Amygdala (tissue), 56 donors: ENCODE measurements at places on chromosomes 16 and 17.
A peak's percentile ranks its signal among the peaks of the same experiment; 100 is the strongest.

DNA sequence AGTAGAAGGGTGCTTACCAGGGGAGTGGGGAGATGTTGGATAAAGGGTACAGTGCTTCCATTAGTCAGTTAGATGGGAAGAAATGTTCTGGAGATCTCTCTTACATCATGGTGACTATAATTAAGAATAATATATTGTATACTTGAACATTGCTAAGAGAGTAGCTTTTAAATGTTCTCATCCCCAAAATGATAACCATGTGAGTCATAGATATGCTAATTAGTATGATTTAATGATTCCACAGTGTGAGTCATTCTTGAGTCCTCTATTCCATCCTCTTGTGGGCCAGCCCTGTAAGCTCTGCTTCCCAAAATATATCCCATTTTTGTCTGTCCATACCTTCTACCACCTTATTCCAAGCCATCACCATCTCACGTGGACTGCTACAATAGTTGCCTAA, 80.6 kb upstream of the CDH11 start:
- no peak for DNase-seq

DNA sequence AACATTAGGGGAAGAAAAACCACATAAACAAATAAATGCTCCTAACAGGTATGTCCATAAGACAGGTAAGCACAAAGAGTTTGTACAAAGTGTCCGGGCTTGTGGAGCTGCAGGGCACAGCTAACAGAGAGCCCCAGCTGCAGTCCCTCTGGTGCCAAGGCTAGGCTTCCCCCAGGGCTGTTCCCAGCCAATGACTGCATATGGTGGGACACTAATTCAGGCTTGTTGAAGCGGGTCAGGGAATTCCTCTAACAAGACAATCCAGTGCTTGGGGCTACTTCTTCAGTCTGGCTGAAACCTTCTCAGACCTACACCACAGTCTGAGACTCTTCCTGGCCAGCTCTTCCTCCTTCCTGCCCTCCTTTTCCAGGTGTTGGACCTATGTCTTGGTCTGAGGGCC, 51.7 kb upstream of the ALDH3A1 start:
- DNase-seq: no peak

GRCh38 chr16:52488837-52489289, 58.1 kb downstream of the TOX3 start:
- no peak for DNase-seq

- DNase-seq: peak; percentile 70
These were observed 5.9 kb upstream of the CD68 start for GRCh38 chr17:7573324-7574080.

- no peak for DNase-seq
These were observed 20.0 kb downstream of the FBXO47 start for GRCh38 chr17:38947189-38947588.

GRCh38 chr17:80781211-80781610, 210.4 kb upstream of the CHMP6 start:
- no peak for DNase-seq

DNA sequence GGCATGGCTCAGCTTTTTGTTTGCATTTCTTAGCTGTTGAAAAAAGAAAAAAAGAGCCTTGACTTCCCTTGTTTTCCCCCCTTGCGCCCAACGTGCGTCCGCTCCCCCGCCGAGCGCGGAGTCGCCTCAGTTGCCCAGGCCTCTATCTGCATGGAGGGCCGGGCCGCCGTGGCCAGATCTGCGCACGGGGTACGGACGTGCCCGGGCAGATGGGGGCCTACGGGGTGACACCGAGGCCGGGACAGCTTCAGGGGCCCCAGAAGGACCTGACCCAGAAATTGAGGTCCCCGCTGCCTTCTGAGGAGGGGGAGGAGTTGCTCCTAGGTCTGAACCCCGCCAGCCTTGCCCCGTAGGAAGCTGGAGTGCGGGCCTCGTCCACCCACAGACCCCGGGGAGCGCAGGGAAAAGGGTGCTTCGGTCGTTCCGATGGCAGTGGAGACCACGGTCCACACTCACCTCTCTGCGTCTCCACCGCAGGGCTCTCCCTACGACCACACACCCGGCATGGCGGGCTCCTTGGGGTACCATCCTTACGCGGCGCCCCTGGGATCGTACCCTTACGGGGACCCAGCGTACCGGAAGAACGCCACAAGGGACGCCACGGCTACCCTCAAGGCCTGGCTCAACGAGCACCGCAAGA, 1.5 kb downstream of the IRX5 start:
- no peak for DNase-seq

GRCh38 chr16:50093607-50094539, 28.1 kb downstream of the HEATR3 start:
- peak; percentile 26 for DNase-seq

DNA sequence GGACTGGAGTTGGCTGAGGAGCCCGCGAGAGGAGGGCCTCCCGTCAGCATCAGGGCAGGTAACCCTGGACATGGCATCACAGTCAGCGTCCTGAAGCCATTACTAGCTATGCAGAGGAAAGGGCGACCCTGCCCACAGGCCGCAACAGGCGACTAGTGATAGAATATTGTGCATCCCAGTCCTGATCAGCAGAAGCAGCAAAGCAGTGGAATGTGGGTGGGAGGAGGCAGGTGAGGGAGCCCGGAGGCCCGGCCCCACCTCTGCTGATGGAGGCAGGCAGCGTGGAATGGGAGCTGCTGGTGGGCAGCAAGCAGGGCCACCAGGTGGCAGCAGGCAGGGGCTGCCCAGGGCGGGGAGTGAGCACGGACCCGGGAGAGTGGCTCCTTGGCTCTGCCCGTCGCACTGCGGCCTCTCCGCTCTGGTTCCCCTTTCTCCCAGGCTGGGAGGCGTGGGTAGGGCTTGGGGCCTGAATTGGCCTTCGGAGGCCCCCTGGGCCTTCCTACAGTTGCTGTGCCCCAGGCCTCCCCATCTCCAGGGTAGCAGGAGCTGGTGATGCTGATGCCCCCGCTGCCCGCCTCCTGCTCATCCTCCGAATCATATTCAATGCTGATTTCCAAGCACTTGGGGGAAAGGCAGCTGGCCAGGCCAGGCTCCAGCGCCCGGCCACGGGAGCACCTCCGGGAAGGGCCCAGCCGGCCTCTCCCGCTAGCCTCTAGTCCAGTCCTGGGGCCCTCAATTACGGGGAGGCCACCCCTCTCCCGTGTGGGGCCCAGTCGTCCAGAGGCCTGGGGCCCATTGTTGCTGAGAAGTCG, 20.2 kb downstream of the TSPOAP1 start:
- DNase-seq: no peak

GRCh38 chr17:40915199-40915661, 22.2 kb downstream of the KRT23 start:
- no peak for DNase-seq

- no peak for DNase-seq
These were observed 38.1 kb upstream of the PMFBP1 start for GRCh38 chr16:72210072-72210471.

- DNase-seq: no peak
These were observed 41.2 kb upstream of the HAS3 start for GRCh38 chr16:69064124-69064763.

GRCh38 chr17:76195281-76196096, 44.8 kb downstream of the RNF157 start:
- no peak for DNase-seq

- DNase-seq: no peak
These were observed 821 bp downstream of the SOCS7 start for GRCh38 chr17:38352245-38353085.

GRCh38 chr16:88014954-88015805, 63.9 kb downstream of the BANP start:
- DNase-seq: no peak

GRCh38 chr16:75919664-75920063, 193.4 kb upstream of the CPHXL start:
- DNase-seq: no peak

DNA sequence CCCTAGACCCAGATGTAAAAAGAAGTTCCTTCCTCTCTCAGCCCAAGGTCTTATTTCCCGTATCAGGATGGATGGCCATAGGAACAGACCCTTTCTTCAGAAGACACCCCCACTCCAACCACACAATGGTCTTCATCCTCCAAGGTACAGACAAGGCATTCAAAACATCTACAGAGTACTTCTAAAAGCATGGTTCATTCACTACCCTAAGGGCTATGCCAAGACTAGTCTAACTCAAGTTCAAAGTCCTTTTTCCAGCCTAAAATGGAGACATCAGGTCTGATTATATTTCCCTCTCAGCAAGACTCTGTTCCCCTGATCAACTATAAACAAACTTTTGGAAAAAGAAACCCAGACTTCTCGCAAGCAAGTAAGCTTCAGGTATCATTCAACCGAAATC, 388.9 kb downstream of the NPIPA8 start:
- DNase-seq: no peak

DNA sequence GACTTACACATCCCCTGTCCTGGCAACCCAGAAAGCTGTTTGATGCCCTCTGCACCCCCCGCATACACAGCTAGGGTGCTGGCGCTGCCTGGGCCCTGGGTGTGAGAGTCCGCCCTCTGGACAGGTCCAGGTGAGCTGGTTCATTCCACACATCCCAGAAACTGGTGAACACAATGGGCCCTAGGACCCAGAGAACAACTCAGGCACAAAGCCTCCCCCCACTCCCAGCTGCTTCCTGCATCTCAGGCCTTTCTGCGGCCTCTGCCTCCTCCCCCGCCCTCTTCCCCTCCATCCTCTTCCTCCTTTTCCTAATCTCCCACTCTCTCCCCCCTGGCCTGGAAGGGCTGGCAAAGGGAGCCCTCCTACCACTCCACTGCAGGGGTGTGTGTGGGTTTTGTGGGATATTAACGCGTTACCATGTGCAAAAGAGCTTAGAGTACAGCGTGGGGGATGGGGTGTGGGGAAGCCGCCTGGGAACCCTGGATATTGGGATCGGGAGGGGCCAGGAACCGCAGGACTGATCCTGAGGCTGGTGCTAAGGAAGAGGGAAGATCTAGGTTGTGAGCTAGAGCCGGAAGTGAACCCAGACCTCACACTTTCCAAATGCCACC, 1.6 kb upstream of the PPP1R9B start:
- peak; percentile 87 for DNase-seq

DNA sequence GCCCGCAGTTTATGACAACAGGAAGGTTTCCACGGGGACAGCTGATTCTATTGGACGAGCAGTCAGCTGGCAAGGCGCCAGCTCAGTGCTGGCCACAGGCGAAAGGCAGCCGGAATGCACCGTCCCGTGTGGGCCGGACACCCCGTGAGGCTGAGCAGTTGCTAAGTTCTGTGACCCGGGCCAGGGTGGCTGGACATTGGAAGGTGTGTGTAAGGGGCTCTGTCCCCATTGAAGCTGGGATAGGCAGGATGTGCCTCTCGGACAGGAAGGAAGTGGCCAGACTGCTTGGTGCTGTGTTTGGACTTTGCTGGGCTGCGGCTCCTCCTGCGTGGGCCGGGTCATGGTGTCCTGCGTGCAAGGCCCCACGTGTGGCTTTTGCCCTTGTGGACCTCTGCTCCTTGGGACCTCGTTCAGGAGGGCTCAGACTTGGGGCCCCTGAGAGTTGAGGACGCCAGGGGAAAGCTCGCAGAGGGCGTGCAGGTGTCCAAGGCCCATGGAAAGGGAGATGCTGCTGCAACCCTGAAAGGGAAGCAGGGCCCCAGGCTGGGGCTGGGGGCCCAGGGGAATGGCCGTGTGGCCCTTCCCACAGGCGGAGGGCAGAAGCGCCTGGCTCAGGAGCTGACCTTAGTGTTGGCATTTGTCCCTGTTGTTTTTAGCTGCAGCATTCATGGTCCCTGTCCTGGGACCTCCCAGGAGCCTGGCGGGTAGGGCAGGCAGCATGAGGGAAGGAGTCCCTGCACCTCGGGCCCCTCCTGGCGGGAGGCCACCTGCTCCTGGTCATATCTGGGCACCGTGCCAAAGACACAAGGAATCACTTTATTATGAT, 10.0 kb downstream of the BAIAP2 start:
- no peak for DNase-seq

DNA sequence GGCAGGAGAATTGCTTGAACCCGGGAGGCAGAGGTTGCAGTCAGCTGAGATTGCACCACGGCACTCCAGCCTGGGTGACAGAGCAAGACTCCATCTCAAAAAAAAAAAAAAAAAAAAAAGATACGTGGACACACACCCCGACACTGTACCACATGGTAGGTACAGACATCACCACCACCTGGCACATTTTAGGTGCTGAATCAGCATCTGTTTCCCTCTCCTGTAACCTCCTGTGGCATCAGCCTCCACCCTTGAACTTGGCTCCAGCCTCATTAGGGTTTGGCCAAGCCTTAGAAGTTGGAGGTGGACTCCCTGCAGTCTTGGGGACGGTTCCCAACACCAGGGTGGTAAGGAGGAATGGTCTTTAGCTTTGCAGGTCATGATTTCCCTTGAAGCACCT, 46.0 kb downstream of the XYLT1 start:
- no peak for DNase-seq

DNA sequence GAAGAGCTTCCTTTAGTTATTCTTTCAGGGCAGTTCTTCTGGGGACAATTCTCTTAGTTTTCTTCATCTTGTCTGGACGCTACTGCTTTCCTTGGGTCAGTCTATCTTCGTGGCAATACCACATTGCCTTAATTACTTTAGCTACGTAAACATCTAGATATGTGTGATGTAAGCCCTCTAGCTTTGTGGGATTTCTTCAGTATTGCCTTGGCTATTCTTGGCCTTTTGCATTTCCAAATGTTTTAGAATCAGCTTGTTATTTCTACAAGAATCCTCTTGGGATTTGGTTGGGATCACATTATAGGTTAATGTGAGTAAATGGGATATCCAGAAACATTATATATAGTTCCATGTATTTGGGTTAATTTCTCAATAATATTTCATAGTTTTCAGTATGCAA, 9.0 kb upstream of the ST6GALNAC2 start:
- no peak for DNase-seq

DNA sequence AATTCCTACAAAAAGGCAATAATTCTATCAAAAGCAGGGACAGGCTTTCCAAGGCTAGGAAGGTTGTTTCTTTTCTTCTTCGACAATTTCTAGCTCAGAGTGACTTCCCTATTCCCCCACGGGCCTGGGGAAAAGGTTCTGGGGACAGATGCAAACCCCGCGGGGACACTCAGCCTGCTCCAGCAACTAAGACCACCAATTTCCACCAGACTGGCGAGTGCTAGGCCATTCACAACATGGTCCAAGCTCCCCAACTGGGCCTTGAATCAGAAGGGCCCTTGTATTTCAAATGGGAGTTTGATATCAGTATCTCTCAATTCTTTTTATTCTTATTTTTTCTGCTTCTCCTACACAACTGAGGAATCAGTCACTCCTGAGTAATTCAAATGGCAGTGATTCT, 86.7 kb downstream of the USP31 start:
- DNase-seq: no peak

GRCh38 chr16:8915722-8916301, 33.7 kb downstream of the LITAFD start:
- DNase-seq: no peak

DNA sequence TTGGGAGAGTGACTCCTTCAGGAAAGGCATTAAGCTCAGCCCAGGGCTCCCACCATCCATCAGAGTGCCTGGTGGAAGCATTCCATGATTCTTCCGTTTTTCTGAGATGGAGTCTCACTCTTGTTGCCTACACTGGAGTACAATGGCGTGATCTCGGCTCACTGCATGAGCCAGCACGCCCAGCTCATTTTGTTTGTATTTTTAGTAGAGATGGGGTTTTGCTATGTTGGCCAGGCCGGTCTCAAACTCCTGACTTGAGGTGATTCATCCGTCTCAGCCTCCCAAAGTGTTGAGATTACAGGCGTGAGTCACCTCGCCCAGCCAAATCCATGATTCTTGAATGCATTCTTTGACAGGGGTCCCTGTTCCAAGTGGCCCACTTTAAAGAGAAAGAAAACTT, 23.1 kb downstream of the MIS12 start:
- no peak for DNase-seq
